Upper lobe of left lung (tissue), 6 donors: ENCODE measurements at places on chromosomes 3 and 15. TPM values are rescaled to one million over a fixed set of nuclear protein-coding genes. Genes with fewer than 3 reads are reported as not detected.

DNA sequence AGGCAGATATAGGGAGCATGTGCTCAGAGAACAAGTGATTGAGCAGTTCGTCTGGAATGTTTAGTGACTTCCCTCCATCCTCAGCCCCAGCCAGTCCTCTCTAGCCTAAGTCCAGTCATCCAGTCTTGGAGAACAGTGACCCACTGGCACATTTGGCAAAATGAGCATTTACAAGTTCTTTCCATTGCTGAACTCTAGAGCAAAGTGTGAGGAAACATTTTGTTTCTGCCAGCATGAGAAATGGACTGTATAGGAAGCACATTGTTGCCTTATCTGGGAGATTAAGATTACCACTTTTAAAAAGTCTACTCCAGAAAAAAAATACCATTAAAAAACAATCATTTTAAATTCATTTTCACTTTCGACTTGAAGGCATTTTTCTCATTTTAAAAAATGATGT, 353.6 kb downstream of the SHQ1 start:
- no peak for DNase-seq

- DNase-seq, result no peak
Observed at GRCh38 chr3:65170390-65171042, 482.7 kb upstream of the ADAMTS9 start.

Gene SERPINI1
- total RNA-seq, result 5.3 TPM

- no peak for DNase-seq
Observed at GRCh38 chr3:45443459-45443858, 55.1 kb downstream of the LARS2 start.

Gene GATA2
- total RNA-seq, result 64.1 TPM
